ENCODE measurements at places on chromosomes 5 and 9.

DNA sequence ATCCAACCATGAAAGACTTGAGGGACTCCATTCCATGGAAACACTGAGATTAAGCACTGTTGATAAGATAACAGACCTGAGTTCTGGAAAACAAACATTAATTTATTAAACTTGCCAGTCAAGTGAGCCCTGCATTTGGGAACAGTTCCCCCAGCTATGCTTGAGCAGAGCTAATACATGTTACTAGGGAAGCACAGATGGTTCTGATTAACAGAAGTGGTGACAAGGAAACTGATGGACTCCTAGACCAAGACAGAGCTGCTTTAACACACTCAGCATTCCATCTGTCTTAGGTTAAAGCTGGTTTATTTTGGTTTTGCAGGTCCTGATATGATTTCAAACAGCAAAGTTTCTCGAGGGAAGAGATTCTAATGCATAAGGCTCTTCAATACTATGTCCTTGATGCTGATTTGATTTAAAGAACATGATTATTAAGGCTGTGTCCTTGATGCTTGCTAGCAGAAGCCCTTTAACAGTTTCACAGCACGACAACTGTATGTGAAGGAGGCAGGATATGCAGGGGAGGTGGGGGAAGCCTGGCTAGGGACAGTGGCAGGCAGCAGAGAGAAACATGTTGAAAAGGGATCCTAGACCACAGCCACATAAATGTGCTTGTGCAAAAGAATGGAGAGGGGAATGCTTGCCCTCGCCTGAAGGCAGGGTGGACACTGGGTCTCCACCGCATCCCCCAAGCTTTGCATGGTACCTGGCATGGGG lies 66.2 kb downstream of the ACTBL2 start:
- no peak for DNase-seq

GRCh38 chr5:147482706-147483180 lies 27.1 kb downstream of the DPYSL3 start:
- DNase-seq, result no peak

DNA sequence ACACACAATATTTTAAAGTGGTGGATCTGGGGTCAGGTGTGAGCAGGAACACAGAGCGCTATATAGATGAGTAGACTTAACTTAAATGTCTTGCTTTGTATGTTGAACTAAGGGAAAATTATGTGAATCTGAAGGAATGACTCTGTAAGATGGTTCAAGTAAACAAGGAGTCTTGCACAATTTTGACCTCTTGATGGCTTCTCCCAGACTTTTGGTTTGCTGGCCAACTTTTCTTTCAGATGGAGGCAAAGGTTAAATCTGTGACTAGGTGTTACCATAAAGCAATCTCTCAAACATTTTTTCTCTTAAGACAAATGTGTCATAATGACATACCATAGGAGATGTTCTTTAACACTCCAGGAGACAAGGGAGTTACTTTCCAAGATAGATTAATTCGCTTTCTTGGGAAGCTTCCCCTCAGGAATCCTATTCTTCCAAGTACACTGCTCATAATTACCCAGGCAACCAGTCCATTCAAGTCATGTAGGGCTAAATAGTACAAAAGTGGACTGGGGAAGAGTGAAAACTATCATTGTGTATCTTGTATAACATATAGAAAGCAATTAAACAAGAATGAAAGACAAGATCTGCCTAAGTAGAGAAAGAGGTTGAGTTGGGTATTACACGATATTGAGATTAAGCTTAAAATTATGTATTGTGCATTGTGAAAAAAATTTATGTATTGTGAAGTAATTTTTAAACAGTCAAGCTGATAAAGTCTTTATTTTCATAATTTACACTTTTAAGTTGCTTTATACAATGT lies 60.3 kb upstream of the SLC27A6 start:
- no peak for DNase-seq

DNA sequence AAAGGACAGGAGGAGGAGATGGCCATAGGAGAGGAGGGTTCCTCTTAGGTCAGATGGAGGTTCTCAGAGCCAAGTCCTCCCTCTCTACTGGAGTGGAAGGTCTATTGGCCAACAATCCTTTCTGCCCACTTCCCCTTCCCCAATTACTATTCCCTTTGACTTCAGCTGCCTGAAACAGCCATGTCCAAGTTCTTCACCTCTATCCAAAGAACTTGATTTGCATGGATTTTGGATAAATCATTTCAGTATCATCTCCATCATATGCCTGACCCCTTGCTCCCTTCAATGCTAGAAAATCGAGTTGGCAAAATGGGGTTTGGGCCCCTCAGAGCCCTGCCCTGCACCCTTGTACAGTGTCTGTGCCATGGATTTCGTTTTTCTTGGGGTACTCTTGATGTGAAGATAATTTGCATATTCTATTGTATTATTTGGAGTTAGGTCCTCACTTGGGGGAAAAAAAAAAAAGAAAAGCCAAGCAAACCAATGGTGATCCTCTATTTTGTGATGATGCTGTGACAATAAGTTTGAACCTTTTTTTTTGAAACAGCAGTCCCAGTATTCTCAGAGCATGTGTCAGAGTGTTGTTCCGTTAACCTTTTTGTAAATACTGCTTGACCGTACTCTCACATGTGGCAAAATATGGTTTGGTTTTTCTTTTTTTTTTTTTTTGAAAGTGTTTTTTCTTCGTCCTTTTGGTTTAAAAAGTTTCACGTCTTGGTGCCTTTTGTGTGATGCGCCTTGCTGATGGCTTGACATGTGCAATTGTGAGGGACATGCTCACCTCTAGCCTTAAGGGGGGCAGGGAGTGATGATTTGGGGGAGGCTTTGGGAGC lies 3.1 kb downstream of the EGR1 start:
- no peak for DNase-seq

GRCh38 chr9:128972956-128973355 lies 25.5 kb downstream of the NUP188 start:
- no peak for DNase-seq

- DNase-seq, result no peak
Observed at GRCh38 chr9:16386827-16387077, 483.7 kb downstream of the BNC2 start.

- DNase-seq, result no peak
Observed at GRCh38 chr9:9950813-9951212, 662.0 kb downstream of the PTPRD start.

DNA sequence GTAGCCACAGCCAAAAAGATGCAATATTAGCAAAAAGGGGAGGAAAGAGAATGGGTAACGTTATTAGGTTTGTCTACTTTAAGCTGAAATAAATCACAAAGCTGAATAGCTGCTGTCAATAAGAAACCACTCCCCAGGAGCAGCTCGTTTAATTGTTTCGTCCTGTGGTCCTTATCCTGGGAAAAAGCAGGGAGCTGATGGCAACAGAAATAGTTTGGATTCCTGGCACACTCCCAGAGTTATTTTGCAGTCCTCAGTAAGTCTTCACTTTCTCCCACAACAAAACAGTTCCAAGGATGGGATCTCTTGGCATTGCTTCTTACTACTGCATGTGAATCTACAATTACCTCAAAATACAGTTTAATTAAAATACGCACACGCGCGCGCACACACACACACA lies 28.8 kb downstream of the FRMD3 start:
- no peak for DNase-seq

- no peak for DNase-seq
Observed at GRCh38 chr5:135977375-135977928, 22.7 kb upstream of the LECT2 start.

DNA sequence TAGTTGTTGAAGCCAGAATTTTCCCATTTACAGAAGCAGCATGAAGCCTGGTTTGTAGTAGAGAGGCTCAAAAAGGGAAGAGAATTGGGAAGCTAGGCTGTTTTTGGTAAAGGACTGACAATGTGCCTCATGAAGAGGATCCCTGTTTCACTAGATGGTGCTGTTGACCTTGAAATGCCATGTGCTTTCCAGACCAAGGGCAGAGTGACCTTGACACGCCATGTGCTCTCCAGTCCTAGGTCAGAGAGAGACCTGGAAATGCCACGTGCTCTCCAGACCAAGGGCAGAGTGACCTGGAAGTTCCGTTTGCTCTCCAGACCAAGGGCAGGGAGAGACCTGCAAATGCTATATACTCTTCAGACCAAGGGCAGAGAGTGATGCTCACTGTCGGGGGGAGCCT lies 32.0 kb downstream of the UNC13B start:
- no peak for DNase-seq
